ENCODE measurements at places on chromosomes 11 and 22. TPM values are rescaled to one million over a fixed set of nuclear protein-coding genes. Genes with fewer than 3 reads are reported as not detected.

The CACNA1I gene
- total RNA-seq = 0.08 TPM

The RIMBP3C gene
- total RNA-seq = not detected

The DDTL gene
- total RNA-seq = not detected

The C22orf15 gene
- not detected for total RNA-seq

The MLC1 gene
- total RNA-seq = 0.71 TPM

The CCDC73 gene
- not detected for total RNA-seq

The IFITM10 gene
- 0.37 TPM for total RNA-seq

The GALNT18 gene
- total RNA-seq = 26.8 TPM

The OR6T1 gene
- total RNA-seq = not detected

The MS4A4E gene
- 0.71 TPM for total RNA-seq

The HBG1 gene
- total RNA-seq = not detected

The MMP13 gene
- not detected for total RNA-seq

- H3K4me3 ChIP-seq = no peak overlapping the region
- DNase-seq = no peak
- no peaks in the 10 kb centered on the region for H3K36me3 ChIP-seq
- H3K27ac ChIP-seq = no peak overlapping the region
- no peaks in the 10 kb centered on the region for H3K27me3 ChIP-seq
- H3K4me1 ChIP-seq = no peaks in the 10 kb centered on the region
Measured at GRCh38 chr11:127109796-127110480, 109.4 kb upstream of the KIRREL3 start.

- no peaks in the 10 kb centered on the region for H3K36me3 ChIP-seq
- no peak overlapping the region for H3K4me3 ChIP-seq
- H3K4me1 ChIP-seq = no peaks in the 10 kb centered on the region
Measured at GRCh38 chr22:39821008-39821407, 72.6 kb downstream of the ENTHD1 start.

DNA sequence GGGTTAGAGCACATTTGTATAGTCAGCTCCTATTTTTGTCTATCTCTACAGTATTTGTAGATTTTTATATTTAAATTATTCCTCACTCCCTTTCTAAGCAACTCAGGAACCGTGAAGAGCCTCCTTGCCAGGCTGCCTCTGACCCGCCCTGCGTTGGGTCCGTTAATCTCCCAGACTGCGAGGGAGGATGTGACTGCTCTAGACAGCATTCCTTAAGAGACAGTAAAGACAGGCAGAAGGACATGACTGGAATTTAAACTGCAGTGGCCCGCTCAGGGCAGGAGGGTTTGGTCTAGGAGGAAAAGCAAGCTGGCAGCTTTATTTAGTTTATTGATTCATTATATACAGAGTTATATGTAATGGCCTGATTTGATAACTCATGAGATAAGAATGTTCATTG lies 413.7 kb downstream of the TMEM135 start:
- no peaks in the 10 kb centered on the region for H3K36me3 ChIP-seq
- H3K27ac ChIP-seq = no peak overlapping the region
- H3K27me3 ChIP-seq = no peaks in the 10 kb centered on the region
- H3K4me3 ChIP-seq = no peak overlapping the region
- no peak for DNase-seq
- no peaks in the 10 kb centered on the region for H3K4me1 ChIP-seq

DNA sequence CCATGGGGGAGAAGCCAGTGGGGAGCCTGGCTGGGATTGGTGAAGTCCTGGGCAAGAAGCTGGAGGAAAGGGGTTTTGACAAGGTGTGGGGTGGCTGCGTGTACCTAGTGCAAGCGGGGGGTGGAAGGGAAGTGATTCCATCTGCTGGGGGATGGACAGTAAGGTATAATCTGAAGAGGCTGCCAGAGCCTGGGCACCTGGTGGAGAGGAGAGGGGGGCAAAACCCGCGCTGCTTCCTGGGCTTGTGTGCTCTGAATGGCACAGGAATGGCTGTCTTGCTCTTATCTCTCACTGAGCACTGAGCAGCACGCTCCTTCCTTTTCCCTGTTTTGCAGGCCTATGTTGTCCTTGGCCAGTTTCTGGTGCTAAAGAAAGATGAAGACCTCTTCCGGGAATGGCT lies 988 bp downstream of the BANF1 start:
- DNase-seq = no peak
- H3K27ac ChIP-seq = peak overlapping the region; percentile 91

GRCh38 chr11:10646005-10646404 lies 47.5 kb downstream of the IRAG1 start:
- no peak overlapping the region for H3K4me3 ChIP-seq
- H3K36me3 ChIP-seq = no peaks in the 10 kb centered on the region
- no peak for DNase-seq
- H3K4me1 ChIP-seq = peaks cover 11% of the 10 kb centered on the region

- no peaks in the 10 kb centered on the region for H3K36me3 ChIP-seq
- DNase-seq = no peak
- no peak overlapping the region for H3K27ac ChIP-seq
- no peaks in the 10 kb centered on the region for H3K4me1 ChIP-seq
- H3K4me3 ChIP-seq = no peak overlapping the region
Measured at GRCh38 chr11:28730889-28731288, 622.7 kb downstream of the METTL15 start.

GRCh38 chr11:9004183-9004926 lies 554 bp upstream of the NRIP3 start:
- H3K4me3 ChIP-seq = peak overlapping the region; percentile 37
- H3K27ac ChIP-seq = no peak overlapping the region
- H3K36me3 ChIP-seq = no peaks in the 10 kb centered on the region
- no peaks in the 10 kb centered on the region for H3K27me3 ChIP-seq

- no peak overlapping the region for H3K27ac ChIP-seq
- H3K27me3 ChIP-seq = no peaks in the 10 kb centered on the region
- DNase-seq = no peak
- H3K36me3 ChIP-seq = no peaks in the 10 kb centered on the region
- H3K4me3 ChIP-seq = no peak overlapping the region
Measured at GRCh38 chr11:125777309-125777708, 1.3 kb downstream of the PATE2 start.

- peak overlapping the region; percentile 38 for H3K27ac ChIP-seq
- no peak overlapping the region for H3K4me3 ChIP-seq
- H3K36me3 ChIP-seq = peaks cover 6% of the 10 kb centered on the region
- peaks cover 55% of the 10 kb centered on the region for H3K4me1 ChIP-seq
- no peak for DNase-seq
Measured at GRCh38 chr22:20028855-20029549, 8.1 kb downstream of the TANGO2 start.

DNA sequence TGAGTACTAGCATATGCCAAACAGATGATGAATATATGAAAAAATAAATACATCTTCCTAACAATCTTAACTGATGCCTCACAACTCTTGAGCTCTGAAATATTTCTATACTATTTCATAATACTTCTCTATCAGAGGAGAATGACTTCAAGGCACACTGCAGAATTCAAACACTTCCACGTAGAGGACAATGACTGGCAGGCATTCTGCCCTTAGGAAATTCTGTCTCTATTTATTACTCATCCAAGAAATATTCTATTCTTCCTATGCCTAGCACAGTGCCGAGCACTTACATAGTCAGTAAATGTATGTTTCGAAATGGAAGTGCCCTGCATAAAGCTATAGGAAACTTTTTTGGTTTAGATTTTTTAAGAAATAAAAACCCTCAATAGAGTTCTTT lies 809.1 kb downstream of the DLG2 start:
- no peak overlapping the region for H3K27ac ChIP-seq
- H3K4me1 ChIP-seq = no peaks in the 10 kb centered on the region
- DNase-seq = no peak
- no peaks in the 10 kb centered on the region for H3K27me3 ChIP-seq

- no peak overlapping the region for H3K4me3 ChIP-seq
- no peak for DNase-seq
- no peaks in the 10 kb centered on the region for H3K27me3 ChIP-seq
- no peaks in the 10 kb centered on the region for H3K36me3 ChIP-seq
- no peak overlapping the region for H3K27ac ChIP-seq
Measured at GRCh38 chr22:44368611-44369292, 56.0 kb upstream of the SHISAL1 start.

GRCh38 chr11:29210426-29210825 lies 806.4 kb downstream of the KCNA4 start:
- H3K4me1 ChIP-seq = no peaks in the 10 kb centered on the region
- H3K27me3 ChIP-seq = no peaks in the 10 kb centered on the region
- H3K4me3 ChIP-seq = no peak overlapping the region
- no peaks in the 10 kb centered on the region for H3K36me3 ChIP-seq
- no peak overlapping the region for H3K27ac ChIP-seq
- no peak for DNase-seq

DNA sequence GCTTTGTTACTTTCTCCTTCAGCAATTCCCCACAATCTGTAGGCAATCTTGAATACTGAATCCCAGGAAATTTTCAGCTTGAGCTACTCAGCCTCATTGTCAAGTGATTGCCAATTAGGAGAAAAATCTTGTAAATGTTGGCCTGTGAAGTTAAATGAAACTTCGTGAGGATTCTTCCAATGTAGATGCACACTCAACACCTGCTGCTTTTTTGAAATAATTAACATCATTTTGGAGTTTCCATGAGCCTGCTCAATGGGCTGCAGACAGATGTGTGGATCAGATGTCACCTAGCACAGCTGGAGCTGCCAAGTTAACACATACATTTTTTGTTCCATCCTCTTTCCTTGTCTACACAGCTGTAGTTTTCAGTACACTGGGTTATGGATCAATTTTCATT lies 645.6 kb upstream of the LUZP2 start:
- no peak overlapping the region for H3K4me3 ChIP-seq
- no peaks in the 10 kb centered on the region for H3K36me3 ChIP-seq
- H3K27me3 ChIP-seq = no peaks in the 10 kb centered on the region
- DNase-seq = no peak
- no peak overlapping the region for H3K27ac ChIP-seq

DNA sequence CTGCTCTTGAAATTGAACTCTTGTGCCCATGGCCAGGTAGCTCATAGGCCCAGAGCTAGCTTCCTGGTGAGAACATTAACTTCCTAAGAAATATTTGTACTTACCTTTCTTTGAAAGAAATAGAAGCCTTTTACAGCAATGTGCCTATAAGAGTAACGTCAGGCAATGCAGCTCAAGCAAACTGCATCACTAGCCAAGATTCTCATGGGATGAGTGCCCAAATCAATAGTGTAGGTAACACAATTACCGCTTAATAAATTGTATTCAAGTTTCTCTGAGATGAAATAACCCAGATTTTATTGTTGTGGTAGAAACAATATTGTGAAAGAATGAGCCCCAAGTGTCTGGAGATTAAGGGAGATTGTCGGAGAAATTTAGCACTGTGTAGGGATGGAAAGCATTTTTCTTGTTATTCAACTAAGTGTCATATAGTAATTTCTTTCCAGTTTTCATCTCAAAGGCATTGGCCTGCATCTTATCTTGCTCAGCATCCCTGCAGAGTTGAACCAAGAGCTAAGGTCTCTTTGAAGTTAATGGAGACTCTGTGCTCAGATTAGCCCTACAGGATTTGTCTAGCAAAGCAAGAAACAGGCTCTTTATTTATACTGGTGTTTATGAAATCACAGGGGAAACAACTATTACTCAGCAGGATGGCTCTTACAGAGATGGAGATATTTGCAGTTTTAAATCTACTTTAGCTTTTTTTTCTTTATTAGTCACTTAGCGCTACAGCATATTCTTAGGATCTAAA lies 321.0 kb upstream of the PDGFD start:
- DNase-seq = no peak
- no peaks in the 10 kb centered on the region for H3K4me1 ChIP-seq
- no peaks in the 10 kb centered on the region for H3K27me3 ChIP-seq
- no peak overlapping the region for H3K4me3 ChIP-seq

DNA sequence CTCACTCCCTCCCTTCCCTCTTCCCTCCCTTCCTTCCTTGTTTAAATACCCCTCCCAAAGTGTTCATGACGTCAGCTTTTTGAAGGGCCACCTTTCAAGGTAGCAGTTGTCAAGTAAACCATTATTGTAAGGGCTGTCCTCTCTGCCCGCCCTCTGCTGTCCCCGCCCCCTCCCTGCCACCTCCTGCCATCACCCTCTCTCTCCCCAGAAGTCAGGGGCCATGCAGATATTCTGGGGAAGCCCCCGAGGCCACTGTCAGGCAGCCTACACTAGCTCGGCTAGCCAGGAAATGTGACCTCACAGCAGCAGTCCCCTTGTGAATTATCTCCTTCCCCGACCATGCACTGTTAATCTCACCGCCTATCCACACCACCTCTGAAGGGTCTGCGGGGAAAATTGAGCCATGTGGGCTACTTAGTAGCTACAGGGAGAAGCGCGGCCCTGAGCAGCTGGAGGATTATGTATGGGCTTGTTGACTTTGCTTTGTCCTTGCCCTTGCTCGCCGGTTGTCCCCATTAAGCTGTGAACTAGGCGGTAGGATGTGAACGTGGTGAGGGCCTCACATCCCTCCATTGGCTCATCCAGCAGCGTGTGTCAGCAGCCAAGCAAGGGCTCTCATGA lies 42.1 kb upstream of the ATXN10 start:
- DNase-seq = no peak
- no peaks in the 10 kb centered on the region for H3K27me3 ChIP-seq
- H3K27ac ChIP-seq = no peak overlapping the region
- no peaks in the 10 kb centered on the region for H3K4me1 ChIP-seq
- no peaks in the 10 kb centered on the region for H3K36me3 ChIP-seq
- no peak overlapping the region for H3K4me3 ChIP-seq

DNA sequence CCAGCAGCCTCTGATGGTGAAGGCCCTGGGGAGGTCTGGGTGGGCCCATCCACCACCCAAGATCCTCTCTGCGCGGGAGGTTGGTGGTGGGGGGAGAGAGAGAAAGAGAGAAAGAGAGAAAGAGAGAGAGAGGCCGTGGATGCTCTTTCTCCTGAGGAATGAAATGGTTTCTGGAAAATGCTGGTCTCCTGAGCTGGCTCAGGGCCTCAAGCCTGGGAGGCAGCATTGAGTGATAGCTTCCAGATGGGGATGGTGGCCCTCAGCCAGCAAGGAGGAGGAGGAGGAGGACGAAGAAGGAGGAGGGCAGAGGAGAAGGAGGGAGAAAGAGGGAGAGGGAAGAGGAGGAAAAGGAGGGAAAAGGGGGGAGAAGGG lies 4.6 kb downstream of the TSPAN32 start:
- peak; percentile 71 for DNase-seq
- peak overlapping the region; percentile 83 for H3K27ac ChIP-seq
- H3K27me3 ChIP-seq = no peaks in the 10 kb centered on the region
- peak overlapping the region; percentile 9 for H3K4me3 ChIP-seq

DNA sequence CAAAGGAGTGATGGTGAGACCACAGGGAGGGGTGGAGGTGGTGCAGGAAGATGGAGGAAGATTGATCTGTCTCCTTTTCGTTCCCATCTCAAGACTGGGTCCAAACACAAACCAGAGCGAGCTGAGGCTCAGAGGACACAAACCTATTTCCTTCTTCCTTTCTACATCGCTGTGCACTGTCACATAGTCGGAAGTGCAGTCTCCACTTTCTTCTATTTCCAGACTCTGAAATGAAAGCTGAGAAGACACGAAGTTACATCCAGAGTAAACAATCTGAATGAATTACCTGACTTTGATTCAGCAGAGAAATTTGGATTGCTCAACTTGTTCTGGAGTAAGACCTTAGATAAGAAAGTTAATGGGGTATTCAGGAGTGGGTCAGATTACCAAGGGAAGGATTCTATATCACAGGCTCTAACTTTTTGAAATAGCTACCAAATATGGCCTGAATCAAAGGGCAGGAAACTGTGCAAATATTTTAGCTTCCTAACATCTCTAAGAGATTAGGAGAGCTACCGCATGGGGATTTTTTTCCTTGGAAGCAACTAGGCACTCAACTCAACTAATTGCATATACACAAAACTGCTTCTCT lies 14.4 kb downstream of the OVCH2 start:
- no peaks in the 10 kb centered on the region for H3K4me1 ChIP-seq
- no peak overlapping the region for H3K27ac ChIP-seq
- H3K27me3 ChIP-seq = no peaks in the 10 kb centered on the region
- DNase-seq = no peak
- no peaks in the 10 kb centered on the region for H3K36me3 ChIP-seq

GRCh38 chr11:16318320-16318719 lies 38.0 kb downstream of the SOX6 start:
- H3K4me3 ChIP-seq = no peak overlapping the region
- no peaks in the 10 kb centered on the region for H3K4me1 ChIP-seq
- no peaks in the 10 kb centered on the region for H3K27me3 ChIP-seq
- no peak for DNase-seq
- H3K36me3 ChIP-seq = no peaks in the 10 kb centered on the region
